ENCODE measurements at places on chromosomes 11 and 22.

GRCh38 chr11:19279451-19279850 lies 38.7 kb upstream of the E2F8 start:
- DNase-seq, result no peak

- no peak for DNase-seq
Measured at GRCh38 chr11:47161890-47162289, 14.8 kb downstream of the ARFGAP2 start.

DNA sequence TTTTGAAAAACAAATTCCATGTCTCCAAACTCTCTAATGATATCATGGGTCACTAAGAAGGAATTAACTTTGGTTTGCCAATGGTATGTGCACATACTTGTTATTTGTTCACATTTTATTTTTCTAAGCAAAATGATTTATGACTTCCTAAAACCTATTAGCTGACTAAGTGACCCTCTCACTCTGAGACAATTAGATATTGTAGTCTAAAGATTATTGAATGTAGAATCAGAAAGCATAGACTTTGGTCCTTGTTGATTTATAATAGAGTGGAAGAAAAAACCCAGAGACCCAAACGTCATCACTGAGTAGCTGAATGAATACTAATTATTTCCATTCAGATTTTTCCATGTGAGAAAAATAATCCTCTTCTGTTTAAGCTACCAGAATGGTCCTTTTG lies 243.5 kb upstream of the ANO3 start:
- no peak for DNase-seq

- no peak for DNase-seq
Measured at GRCh38 chr11:73389134-73389525, 12.9 kb downstream of the RELT start.

GRCh38 chr11:67648140-67648795 lies 2.3 kb downstream of the ACY3 start:
- no peak for DNase-seq

- DNase-seq, result no peak
Measured at GRCh38 chr11:68993546-68993945, 12.8 kb upstream of the MRGPRD start.

DNA sequence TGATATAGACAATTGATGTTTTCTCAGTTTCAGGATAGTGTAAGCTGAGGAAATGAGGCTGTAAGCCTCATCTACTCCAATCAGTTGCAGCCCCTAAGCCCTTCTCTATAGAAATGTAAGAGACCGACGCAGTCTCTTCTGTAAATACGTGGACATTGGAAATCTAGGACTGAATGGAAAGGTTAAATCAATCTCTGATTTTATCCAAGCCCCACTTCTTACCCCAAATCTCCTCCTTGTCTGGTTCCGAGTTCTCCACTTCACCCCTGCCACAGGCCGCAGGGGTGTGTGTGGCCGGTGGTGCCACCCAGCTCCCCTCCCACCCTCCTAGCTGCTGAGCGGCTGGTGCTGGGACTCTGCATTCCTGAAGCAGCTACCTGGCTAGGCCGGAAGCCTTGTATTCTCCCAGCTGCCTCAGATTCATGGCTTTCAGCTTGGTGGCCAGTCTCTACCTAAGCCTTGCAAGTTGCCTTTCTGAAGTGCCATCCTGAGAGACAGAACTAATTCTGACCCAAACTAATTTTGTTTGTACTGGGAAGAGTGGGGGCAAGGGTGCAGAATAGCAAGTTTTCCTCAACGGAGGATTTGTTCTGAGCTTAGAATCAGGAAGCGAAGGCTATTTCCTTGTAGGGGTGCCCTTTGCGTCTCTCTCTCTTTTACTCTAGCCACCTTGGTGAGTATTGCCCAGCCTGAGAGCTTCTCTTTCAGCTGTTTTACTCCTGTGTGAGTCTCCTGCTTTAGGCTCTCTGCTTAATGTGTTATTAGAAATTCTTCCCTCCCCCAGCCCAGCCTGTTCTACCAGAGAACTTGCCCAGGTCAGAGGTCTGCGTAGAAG lies 749 bp downstream of the VWA5A start:
- no peak for DNase-seq

DNA sequence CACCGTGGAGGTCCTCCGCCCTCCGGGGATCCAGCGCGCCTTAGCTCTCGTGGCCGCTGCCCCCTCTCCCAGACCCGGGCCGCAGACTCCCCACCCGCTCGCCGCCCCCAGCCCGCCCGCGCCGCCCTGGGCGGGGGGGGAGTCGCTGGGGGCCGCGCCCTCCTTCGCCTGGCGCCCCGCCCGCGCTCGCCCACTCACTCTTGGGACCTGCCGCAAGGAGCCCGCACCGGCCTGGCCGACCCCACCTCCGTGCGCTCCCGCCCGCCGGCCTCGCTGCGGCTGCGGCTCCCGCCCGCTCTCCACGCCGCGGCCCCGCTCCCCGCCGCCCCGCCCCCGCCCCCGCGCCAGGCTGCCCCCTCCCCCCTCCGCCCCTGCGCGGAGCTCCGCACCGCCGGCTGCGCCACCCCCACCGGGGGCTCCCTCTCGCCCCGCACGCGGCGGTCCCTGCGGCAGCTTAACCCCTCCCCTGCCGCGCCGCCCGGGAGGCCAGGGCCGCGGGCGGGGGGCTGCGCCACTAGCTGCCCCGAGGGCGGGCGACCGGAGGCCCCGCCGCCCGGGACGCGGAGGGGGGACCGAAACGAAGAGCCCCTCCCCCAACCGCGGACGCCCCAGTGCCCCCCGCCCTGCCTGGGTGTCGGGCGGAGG lies 724 bp upstream of the RASGRP2 start:
- DNase-seq, result no peak

Measured in stimulated activated CD4-positive, alpha-beta T cell treated with anti-CD3 and anti-CD28 coated beads, Interleukin-15, amount 100 ng/mL, for 1 hour (primary cell).